Ovary (tissue), 10 donors: ENCODE measurements at places on chromosomes 2 and 18. TPM values are rescaled to one million over a fixed set of nuclear protein-coding genes. Genes with fewer than 3 reads are reported as not detected.

The PCARE gene
- 0.27 TPM for total RNA-seq

- no peaks in the 10 kb centered on the region for H3K27me3 ChIP-seq
- no peak overlapping the region for H3K27ac ChIP-seq
- H3K4me3 ChIP-seq: no peak overlapping the region
- no peak for DNase-seq
Measured at GRCh38 chr18:9734189-9734588, 26.1 kb downstream of the RAB31 start.

DNA sequence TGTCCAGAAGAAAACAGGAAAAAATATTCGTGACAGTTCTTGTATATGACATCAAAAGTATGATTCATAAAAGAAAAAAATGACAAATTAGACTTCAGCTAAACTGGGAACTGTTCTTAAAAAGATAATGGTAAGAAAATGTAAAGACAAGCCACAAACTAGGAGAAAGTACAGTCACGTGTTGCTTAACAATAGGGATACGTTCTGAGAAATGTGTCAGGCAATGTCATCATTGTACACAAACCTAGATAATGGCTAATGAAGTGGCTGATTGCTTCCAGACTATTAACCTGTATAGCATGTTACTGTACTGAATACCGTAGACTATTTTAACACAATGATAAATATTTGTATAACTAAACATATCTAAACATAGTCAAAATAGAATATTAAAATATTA is 35.9 kb upstream of the CTIF start:
- H3K4me3 ChIP-seq: no peak overlapping the region
- H3K4me1 ChIP-seq: no peaks in the 10 kb centered on the region
- no peak overlapping the region for H3K27ac ChIP-seq
- H3K36me3 ChIP-seq: no peaks in the 10 kb centered on the region

DNA sequence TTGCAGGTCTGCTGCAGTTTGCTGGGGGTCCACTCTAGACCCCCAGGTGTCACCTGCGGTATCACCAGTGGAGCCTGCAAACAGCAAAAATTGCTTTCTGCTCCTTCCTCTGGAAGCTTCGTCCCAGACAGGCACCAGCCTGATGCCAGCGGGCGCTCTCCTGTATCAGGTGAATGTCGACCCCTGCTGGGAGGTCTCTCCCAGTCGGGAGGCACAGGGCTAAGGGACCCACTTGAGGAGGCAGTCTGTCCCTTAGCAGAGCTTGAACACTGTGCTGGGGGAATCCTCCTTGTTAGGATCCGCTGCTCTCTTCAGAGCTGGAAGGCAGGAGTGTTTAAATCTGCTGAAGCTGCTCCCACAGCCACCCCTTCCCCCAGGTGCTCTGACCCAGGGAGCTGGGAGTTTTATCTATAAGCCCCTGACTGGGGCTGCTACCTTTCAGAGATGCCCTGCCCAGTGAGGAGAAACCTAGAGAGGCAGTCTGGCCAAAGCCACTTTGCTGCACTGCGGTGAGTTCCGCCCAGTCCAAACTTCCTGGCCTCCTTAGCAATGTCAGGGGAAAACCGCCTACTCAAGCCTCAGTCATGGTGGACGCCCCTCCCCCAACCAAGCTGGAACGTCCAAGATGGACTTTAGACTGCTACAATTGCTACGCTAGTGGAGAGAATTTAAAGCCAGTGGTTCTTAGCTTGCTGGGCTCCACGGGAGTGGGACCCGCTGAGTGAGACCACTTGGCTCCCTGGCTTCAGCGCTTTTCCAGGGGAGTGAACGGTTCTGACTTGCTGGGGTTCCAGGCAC is 652.5 kb downstream of the KCNJ3 start:
- no peak overlapping the region for H3K4me3 ChIP-seq
- no peaks in the 10 kb centered on the region for H3K4me1 ChIP-seq
- H3K27ac ChIP-seq: no peak overlapping the region

DNA sequence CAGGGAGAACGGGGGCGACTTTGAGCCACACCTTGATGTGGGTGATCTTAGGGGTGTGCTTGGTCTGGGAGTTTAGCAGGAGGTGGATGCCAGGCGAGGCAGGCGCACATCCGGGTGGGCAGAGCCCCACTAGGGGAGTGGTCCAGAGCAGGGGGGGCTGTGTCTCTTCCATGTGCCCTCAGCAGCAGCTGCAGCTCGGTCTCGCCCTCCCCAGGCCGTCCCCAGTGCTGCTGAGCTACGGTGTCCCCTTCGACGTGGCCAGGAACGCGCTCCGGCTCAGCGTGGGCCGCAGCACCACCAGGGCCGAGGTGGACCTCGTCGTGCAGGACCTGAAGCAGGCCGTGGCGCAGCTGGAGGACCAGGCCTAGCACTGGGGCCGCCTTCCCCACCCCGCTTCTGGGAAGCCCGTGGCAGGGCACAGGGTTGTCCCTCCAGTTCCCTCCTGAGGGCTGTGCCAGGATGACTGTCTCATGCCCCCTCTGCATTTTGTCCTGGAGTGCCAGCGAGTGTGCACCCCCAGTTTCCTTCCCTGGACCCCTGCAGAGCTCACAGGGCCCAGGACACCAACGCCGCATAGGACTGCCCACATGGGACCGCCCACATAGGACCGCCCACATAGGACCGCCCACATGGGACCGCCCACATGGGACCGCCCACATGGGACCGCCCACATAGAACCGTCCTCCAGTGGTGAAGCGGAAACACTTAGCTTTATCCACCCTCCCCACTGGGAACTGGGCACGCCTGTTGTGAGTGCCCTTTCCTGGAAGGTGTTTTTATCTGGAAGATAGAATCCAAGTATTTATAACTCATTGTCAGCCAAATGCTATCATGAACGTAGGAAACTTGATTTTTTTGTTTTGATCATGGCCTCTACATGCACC is 1.9 kb upstream of the ESPNL start:
- H3K27me3 ChIP-seq: no peaks in the 10 kb centered on the region
- no peak overlapping the region for H3K27ac ChIP-seq
- H3K4me3 ChIP-seq: no peak overlapping the region
- H3K36me3 ChIP-seq: no peaks in the 10 kb centered on the region
- no peak for DNase-seq

- no peak for DNase-seq
- no peaks in the 10 kb centered on the region for H3K27me3 ChIP-seq
- H3K4me3 ChIP-seq: no peak overlapping the region
- H3K36me3 ChIP-seq: no peaks in the 10 kb centered on the region
- H3K4me1 ChIP-seq: peaks cover 10% of the 10 kb centered on the region
Measured at GRCh38 chr2:27667446-27667845, 3.8 kb downstream of the SLC4A1AP start.

GRCh38 chr2:20737505-20737904 is 70.6 kb downstream of the GDF7 start:
- no peak overlapping the region for H3K4me3 ChIP-seq
- H3K36me3 ChIP-seq: no peaks in the 10 kb centered on the region

DNA sequence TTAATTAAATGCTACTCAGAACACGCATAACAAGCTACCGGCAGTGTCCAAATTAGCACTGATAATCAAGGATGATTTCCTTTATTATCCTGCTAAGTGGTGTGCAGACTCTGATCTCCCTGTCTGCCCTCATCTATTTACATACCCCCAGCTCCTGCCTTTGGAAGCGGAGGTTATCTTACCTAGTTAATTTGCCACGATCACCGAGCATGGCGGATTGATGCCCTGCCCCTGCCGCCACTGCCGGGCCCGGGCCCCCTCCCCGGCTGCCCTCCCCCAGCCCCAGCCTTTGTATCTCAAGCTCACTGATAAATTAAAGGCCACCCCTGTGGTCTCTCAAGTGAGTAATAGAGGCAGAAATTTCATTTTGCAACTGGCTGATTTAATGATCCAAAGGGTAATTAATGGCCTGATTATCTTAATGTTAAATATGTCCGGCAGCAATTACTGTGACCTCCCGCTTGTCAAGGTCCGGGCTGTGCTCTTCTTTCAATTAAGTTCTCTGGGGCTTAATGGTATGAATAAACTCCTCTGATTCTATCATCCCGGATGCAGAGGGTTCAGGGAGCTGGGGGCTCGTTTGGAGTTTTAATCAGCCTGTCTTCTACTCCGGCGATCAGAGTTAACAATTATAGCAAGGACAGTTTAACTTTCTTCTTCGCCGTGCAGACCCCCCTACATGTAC is 113.4 kb downstream of the GBX2 start:
- no peak for DNase-seq
- no peaks in the 10 kb centered on the region for H3K4me1 ChIP-seq
- H3K4me3 ChIP-seq: no peak overlapping the region
- no peak overlapping the region for H3K27ac ChIP-seq
